ENCODE measurements at places on chromosomes 7 and 10.

GRCh38 chr7:130228840-130229502 lies 21.3 kb downstream of the SSMEM1 start:
- peaks cover 4% of the 10 kb centered on the region for H3K27me3 ChIP-seq
- H3K4me1 ChIP-seq, result peaks cover 23% of the 10 kb centered on the region
- no peaks in the 10 kb centered on the region for H3K36me3 ChIP-seq
- peak overlapping the region; percentile 81 for H3K27ac ChIP-seq
- no peak overlapping the region for H3K4me3 ChIP-seq

DNA sequence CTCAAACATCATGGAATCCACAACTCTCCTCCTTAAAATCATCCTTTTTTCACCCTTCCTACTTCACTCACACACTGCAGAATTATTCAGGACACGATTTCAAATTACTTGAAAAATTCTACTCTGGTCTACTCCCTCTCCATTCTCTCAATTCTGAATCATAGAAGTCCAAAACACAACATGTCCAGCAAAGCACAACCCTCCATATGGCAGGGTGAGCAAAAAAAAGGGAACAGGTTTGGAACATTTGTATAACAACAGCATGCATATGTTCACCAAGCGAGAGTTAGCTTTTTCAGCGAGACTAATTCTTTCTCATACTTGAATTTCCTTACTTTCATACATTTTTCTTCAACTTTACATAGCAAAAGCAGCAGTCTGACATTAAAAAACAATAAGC lies 73.4 kb downstream of the ABI1 start:
- no peak for DNase-seq
- H3K27ac ChIP-seq, result no peak overlapping the region
- H3K4me1 ChIP-seq, result no peaks in the 10 kb centered on the region
- H3K4me3 ChIP-seq, result no peak overlapping the region

DNA sequence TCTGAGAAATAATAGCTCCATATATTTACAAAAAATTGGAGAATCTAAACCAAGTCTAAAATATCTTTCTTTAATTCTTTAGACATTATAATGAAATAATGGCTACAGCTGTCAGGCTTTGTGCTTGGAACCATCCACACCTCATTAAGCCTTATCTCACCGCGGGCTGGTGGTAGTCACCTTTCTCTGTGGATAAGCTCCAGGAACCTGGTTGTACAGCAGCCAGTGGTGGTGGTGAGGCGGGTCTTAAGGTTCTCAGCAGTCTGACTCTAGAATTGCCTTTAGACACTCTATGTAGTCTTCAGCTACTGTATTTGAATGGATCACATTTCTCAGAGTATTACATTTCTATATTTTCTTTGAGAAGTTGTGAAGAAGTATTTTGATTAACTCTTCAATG lies 34.2 kb downstream of the CUL1 start:
- H3K36me3 ChIP-seq, result peaks cover 28% of the 10 kb centered on the region
- H3K4me3 ChIP-seq, result no peak overlapping the region
- H3K27me3 ChIP-seq, result no peaks in the 10 kb centered on the region
- H3K4me1 ChIP-seq, result no peaks in the 10 kb centered on the region
- DNase-seq, result no peak
- H3K27ac ChIP-seq, result no peak overlapping the region

GRCh38 chr10:48941427-48942075 lies 1.9 kb upstream of the LRRC18 start:
- DNase-seq, result no peak
- no peaks in the 10 kb centered on the region for H3K36me3 ChIP-seq
- no peak overlapping the region for H3K27ac ChIP-seq
- no peaks in the 10 kb centered on the region for H3K4me1 ChIP-seq
- no peaks in the 10 kb centered on the region for H3K27me3 ChIP-seq
- H3K4me3 ChIP-seq, result no peak overlapping the region

GRCh38 chr10:49369216-49370162 lies 26.4 kb downstream of the DRGX start:
- peak; percentile 33 for DNase-seq
- H3K4me1 ChIP-seq, result no peaks in the 10 kb centered on the region
- no peaks in the 10 kb centered on the region for H3K36me3 ChIP-seq
- peaks cover 16% of the 10 kb centered on the region for H3K27me3 ChIP-seq
- no peak overlapping the region for H3K4me3 ChIP-seq

DNA sequence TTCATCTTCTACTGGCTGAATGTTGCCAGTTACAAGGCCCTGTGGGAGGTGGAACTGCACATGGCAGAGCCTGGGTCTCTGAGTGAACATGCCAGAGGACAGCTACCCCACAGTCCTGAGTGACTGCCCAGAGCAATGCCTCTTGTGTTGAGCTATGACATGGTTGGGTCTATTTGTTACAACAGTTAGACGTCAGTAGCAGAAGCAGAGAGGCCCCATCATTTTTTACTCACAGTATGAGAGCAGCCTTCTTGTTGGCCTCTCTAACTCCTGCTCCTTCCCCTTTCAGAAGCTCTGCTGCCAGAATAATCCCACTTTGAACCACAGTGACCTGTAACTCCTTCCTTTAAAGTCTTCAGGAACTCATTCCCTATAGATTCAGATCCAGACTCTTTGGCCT lies 30.8 kb upstream of the NRP1 start:
- DNase-seq, result peak; percentile 16
- H3K4me1 ChIP-seq, result no peaks in the 10 kb centered on the region
- no peak overlapping the region for H3K4me3 ChIP-seq
- no peaks in the 10 kb centered on the region for H3K27me3 ChIP-seq
- H3K36me3 ChIP-seq, result no peaks in the 10 kb centered on the region

DNA sequence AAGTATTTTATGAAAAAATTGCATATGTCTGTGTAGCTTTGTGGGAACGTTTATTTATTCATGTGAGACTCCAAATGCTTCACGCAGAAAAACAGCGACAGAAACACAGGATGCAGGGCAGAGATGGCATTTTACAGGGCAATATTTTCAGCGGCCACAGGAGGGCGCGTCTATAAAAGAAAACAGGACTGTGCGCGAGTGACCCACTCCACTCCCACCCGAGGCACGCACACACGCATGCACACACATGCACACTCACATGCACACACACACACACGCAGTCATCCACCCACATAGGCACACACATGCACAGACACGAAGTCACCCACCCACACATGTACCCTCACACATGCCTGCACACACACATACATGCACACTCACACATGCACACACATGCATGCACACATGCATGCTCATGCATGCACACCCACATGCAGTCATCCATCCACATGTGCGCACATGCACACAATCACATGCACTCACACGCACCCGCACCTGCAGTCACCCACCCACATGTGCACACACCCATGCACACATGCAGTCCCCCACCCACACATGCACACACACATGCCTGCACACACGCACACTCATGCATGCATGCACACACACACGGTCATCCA lies 96.3 kb downstream of the DNAJB6 start:
- H3K4me3 ChIP-seq, result no peak overlapping the region
- H3K27me3 ChIP-seq, result no peaks in the 10 kb centered on the region
- peak; percentile 47 for DNase-seq
- H3K27ac ChIP-seq, result no peak overlapping the region
- H3K4me1 ChIP-seq, result no peaks in the 10 kb centered on the region

GRCh38 chr10:116073001-116073400 lies 200.0 kb downstream of the GFRA1 start:
- DNase-seq, result no peak
- no peaks in the 10 kb centered on the region for H3K27me3 ChIP-seq
- no peaks in the 10 kb centered on the region for H3K36me3 ChIP-seq
- H3K4me1 ChIP-seq, result peaks cover 9% of the 10 kb centered on the region
- H3K27ac ChIP-seq, result no peak overlapping the region

Measured in cardiac muscle cell (in vitro differentiated cells and primary cell).